Activated CD8-positive, alpha-beta memory T cell treated with anti-CD3 and anti-CD28 coated beads, Interleukin-2, amount 10 ng/mL, durations not matched to agents 7 days and 5 days (primary cell): ENCODE measurements at places on chromosomes 4 and X. TPM values are rescaled to one million over a fixed set of nuclear protein-coding genes. Genes with fewer than 3 reads are reported as not detected.

GRCh38 chrX:56726605-56727004 lies 2.4 kb upstream of the NBDY start:
- H3K36me3 ChIP-seq = no peaks in the 10 kb centered on the region
- DNase-seq = peak; percentile 41
- H3K27ac ChIP-seq = no peak overlapping the region
- peaks cover 17% of the 10 kb centered on the region for H3K4me1 ChIP-seq

DNA sequence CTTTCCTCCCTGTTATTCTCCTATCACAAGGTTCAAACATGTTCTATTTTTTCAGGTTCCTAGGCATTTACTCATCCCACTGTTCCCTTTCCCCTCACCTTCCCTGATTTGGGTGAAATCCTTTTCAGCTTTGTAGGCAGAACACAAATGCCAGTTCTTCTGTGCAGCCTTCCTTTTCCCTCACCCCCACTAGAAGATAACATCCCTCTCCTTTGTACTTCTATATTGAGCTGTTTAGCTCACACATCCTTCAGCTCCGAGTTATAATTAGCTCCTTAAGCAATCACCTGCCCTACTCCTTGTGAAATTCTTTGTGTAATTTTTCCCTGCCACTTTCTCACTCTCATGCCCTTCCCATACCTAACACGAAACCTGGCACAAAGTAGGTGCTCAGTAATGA lies 240.9 kb downstream of the AR start:
- H3K4me3 ChIP-seq = no peak overlapping the region
- no peak overlapping the region for H3K27ac ChIP-seq
- DNase-seq = no peak
- no peaks in the 10 kb centered on the region for H3K36me3 ChIP-seq
- H3K27me3 ChIP-seq = no peaks in the 10 kb centered on the region

GRCh38 chr4:73613130-73613529 lies 7.1 kb downstream of the RASSF6 start:
- H3K4me1 ChIP-seq = no peaks in the 10 kb centered on the region
- H3K27me3 ChIP-seq = peaks cover 4% of the 10 kb centered on the region
- H3K36me3 ChIP-seq = no peaks in the 10 kb centered on the region

DNA sequence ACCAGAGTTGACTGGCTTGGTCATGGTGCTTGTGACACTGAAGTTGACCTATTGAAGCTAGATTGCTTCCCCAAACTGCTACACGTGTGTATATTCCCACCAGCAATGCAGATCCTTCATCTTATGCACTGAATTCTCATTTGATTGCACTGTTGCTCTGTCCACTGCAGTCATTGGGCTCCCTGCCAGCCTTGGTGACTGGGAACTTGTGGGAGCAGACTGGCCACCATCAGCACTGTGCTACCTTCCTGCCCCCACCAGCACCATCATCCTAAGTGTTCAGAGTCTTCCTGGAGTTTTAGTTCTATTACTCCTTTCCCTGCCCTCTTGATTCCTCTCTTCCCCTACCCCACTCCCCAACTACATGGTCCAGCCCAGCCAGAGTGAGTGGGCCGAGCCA lies 117.7 kb upstream of the PRPS2 start:
- no peaks in the 10 kb centered on the region for H3K36me3 ChIP-seq
- peaks cover 12% of the 10 kb centered on the region for H3K4me1 ChIP-seq
- no peaks in the 10 kb centered on the region for H3K27me3 ChIP-seq

- no peak overlapping the region for H3K27ac ChIP-seq
- no peak overlapping the region for H3K4me3 ChIP-seq
- no peak for DNase-seq
- peaks cover 2% of the 10 kb centered on the region for H3K27me3 ChIP-seq
Measured at GRCh38 chrX:51047950-51048349, 137.4 kb downstream of the BMP15 start.

GRCh38 chrX:148865277-148866210 lies 365.1 kb downstream of the AFF2 start:
- no peaks in the 10 kb centered on the region for H3K27me3 ChIP-seq
- no peak overlapping the region for H3K27ac ChIP-seq
- DNase-seq = no peak
- H3K4me3 ChIP-seq = no peak overlapping the region
- H3K4me1 ChIP-seq = no peaks in the 10 kb centered on the region
- no peaks in the 10 kb centered on the region for H3K36me3 ChIP-seq

GRCh38 chr4:24639714-24640113 lies 55.4 kb upstream of the DHX15 start:
- no peaks in the 10 kb centered on the region for H3K4me1 ChIP-seq
- no peak for DNase-seq
- no peaks in the 10 kb centered on the region for H3K36me3 ChIP-seq

- H3K36me3 ChIP-seq = peaks cover 4% of the 10 kb centered on the region
- peaks cover 11% of the 10 kb centered on the region for H3K4me1 ChIP-seq
- H3K27ac ChIP-seq = no peak overlapping the region
- no peak overlapping the region for H3K4me3 ChIP-seq
- peaks cover 15% of the 10 kb centered on the region for H3K27me3 ChIP-seq
Measured at GRCh38 chrX:153372949-153373348, 28.2 kb downstream of the PNMA6E start.

GRCh38 chr4:20096911-20097310 lies 154.8 kb upstream of the SLIT2 start:
- H3K27me3 ChIP-seq = no peaks in the 10 kb centered on the region
- no peaks in the 10 kb centered on the region for H3K4me1 ChIP-seq

DNA sequence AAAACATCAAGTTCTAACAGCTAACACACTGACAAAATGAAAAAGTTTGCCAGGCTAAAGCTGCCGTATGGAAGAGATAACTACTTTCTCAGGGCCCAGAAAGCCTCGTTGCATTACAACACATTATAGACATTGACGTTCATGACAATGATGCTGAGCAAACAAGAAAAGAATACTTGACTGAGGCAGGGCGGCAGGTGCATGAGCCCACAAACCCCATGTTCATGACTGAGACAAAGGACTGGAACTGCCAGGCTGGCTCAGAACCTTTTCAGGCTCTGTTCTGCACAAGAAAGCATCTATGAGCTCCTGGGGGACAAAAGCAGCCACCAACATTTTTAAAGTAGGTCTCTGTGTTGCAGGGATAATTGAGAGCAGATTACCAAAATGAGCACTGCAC lies 13.6 kb downstream of the TLR6 start:
- H3K4me3 ChIP-seq = no peak overlapping the region
- no peak overlapping the region for H3K27ac ChIP-seq
- H3K36me3 ChIP-seq = peaks cover 5% of the 10 kb centered on the region
- no peaks in the 10 kb centered on the region for H3K27me3 ChIP-seq
- H3K4me1 ChIP-seq = peaks cover 1% of the 10 kb centered on the region
- DNase-seq = no peak

DNA sequence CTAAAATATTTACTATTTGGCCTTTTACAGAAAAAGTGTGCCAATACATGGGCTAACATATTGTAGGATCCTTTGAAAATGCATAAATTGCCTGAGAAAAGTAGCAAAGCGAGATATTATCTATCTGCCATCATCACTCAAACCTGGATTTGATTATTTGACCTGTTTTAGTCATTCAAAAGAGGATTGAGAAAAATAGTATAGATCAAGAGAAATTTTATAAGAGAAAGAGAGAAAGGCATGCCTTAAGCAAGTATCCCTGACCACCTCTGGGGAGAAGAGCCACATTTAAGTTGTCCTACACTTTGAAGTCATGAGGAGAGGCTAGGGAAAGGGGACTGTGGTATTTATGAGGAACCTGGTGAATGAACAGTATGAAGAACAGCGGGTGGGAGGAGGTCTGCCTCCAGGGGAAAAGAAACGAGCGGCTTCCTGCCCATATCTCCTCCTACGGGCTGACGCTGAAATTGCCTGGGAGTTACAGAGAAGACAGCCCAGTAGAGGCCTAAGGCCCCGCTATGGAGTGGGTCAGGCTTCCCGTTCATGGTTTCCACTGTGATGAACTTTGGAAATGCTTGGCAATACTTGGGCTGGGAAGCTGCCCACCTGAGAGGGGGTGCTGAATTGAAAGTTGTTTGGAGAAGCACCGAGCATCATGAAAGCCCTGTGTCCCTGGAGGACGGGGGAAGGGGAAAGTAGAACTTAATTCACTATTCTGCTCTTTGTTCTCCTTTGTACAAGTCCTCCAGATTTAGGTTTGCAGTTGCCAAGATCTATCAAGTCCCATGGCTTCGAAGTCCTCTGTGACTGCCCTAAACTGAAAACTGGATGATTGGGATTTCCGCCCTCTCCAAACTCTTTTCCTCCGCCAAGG lies 106.9 kb upstream of the ACSL4 start:
- no peaks in the 10 kb centered on the region for H3K27me3 ChIP-seq
- DNase-seq = no peak
- H3K36me3 ChIP-seq = no peaks in the 10 kb centered on the region

- DNase-seq = no peak
- H3K27me3 ChIP-seq = no peaks in the 10 kb centered on the region
- H3K27ac ChIP-seq = no peak overlapping the region
- peaks cover 2% of the 10 kb centered on the region for H3K36me3 ChIP-seq
Measured at GRCh38 chrX:15714529-15714928, 23.5 kb upstream of the CA5B start.

DNA sequence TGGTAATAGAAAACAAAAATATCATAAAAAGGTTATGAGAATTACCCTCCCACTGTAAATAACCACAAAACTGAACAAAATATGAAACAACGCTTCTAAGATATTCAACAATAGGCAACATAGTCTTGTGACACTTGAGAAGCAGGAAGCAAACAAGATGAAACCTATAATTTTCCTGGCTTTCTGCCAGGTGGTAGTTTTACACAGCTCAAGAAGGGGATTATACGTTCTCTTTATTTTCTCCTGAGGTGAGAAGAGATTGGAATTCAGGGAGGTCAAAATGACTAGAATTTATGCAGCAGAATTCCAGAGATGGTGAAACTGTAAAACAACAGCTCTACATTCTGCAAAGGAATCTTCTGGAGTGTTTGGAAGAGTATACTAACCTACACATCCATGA lies 186.0 kb downstream of the HHIP start:
- DNase-seq = no peak
- no peaks in the 10 kb centered on the region for H3K36me3 ChIP-seq
- no peak overlapping the region for H3K4me3 ChIP-seq
- H3K4me1 ChIP-seq = no peaks in the 10 kb centered on the region
- H3K27ac ChIP-seq = no peak overlapping the region

DNA sequence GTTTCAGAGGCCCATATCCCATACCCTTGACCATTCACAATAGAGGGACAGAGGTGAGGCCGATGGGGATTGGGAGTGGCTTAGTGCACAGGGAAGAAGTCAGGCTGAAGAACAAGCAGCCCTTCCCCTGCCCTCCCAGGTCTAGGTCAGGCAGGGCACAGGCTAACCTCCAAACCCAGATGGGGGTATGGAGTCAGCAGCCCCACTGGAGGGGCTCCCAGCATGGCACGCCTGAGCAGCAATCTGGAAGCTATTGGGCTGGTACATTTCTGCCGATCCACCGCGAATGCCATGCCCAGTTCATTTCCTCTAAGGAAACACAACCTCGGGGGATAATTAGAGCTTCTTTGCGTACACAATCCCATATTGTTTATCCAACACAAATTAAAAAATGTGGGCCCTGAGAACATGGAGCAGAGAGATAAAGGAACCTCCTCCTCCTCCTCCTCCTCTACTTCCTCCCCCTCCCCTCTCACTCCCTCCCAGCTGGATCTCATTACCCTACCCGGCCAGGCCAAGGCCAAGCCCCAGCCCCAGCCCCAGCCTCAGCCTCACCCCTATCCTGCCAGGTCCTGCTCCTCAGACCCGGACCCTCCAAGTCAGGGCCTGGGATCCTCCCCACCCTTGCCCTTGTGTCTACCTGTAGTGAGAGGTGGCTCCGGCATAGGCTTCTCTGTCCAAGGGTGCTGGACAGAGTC lies 83.0 kb downstream of the PJA1 start:
- no peaks in the 10 kb centered on the region for H3K27me3 ChIP-seq
- DNase-seq = no peak
- H3K36me3 ChIP-seq = no peaks in the 10 kb centered on the region
- H3K4me1 ChIP-seq = no peaks in the 10 kb centered on the region
- H3K27ac ChIP-seq = no peak overlapping the region

GRCh38 chr4:5168891-5169290 lies 117.6 kb downstream of the STK32B start:
- H3K4me1 ChIP-seq = no peaks in the 10 kb centered on the region
- no peaks in the 10 kb centered on the region for H3K27me3 ChIP-seq
- H3K4me3 ChIP-seq = no peak overlapping the region
- no peak overlapping the region for H3K27ac ChIP-seq
- no peaks in the 10 kb centered on the region for H3K36me3 ChIP-seq

DNA sequence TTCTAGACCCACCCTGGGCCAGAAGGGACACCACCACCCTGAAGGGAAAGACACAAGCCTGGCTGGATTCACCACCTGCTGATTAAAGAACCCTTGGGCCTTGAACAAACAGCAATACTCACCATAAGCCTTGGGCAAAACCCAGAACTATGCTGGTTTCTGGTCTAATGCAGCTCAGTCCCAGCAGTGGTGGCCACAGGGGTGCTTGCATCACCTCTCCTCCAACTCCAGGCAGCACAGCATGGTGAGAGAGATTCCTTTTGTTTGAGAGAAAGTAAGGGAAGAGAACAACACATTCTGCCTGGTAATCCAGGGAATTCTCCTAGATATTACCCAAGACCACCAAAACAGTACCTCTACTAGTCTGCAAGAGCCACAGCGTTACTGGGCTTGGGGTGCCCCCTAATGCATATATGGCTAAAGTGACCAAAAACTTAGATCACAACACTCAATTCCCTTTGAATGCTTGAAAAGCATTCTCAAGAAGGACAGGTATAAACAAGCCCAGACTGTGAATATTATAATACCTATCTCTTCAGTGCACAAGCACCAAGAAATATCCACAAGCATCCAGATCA lies 25.7 kb downstream of the RNF128 start:
- no peak overlapping the region for H3K27ac ChIP-seq
- no peaks in the 10 kb centered on the region for H3K4me1 ChIP-seq
- no peaks in the 10 kb centered on the region for H3K36me3 ChIP-seq
- H3K27me3 ChIP-seq = peaks cover 4% of the 10 kb centered on the region

DNA sequence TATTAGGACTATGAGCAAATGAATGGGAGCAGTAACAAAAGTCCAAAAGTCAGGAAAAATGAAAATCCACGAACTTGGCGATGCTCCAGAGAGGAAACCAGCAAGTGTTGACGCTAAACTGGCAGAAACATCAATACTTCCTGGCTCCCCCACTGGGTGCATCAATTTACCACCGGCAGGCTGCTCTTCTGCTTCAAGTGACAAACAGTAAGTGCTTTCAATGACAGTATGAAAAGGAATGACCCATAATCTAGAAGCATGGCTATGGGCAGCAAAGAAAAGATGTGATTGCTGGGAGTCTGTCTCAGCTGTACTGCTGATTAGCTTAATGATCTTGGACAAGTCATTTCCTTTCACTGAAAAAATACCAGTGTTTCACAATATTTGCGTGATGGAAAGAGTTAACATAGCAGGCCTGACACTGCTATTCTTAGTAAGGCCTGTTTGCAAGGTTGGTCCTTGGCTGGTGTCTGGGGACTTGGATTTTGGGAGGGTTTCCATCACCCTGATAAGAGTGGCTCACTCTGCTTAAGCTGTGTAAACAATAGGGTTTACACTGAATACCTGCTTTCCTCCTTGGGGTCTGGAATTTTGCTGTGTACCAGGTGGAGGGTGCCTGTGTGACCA lies 8.7 kb downstream of the ATP11C start:
- H3K27me3 ChIP-seq = no peaks in the 10 kb centered on the region
- no peak overlapping the region for H3K27ac ChIP-seq
- no peak overlapping the region for H3K4me3 ChIP-seq
- peaks cover 4% of the 10 kb centered on the region for H3K4me1 ChIP-seq

PAGE4 gene
- total RNA-seq = not detected

RHOH gene
- total RNA-seq = 136 TPM

PAGE2B gene
- total RNA-seq = not detected

TMEM156 gene
- 18.5 TPM for total RNA-seq

ADGRG2 gene
- not detected for total RNA-seq

NXF2B gene
- not detected for total RNA-seq

ZNF595 gene
- total RNA-seq = 10.6 TPM

LAMP2 gene
- total RNA-seq = 44.7 TPM

TNIP3 gene
- 9.3 TPM for total RNA-seq

COX7B2 gene
- not detected for total RNA-seq

TSPAN5 gene
- total RNA-seq = 27.8 TPM

SFRP2 gene
- not detected for total RNA-seq

NALF2 gene
- 0.23 TPM for total RNA-seq

PAGE1 gene
- total RNA-seq = not detected

SPP1 gene
- 0.54 TPM for total RNA-seq
